ENCODE measurements at places on chromosomes 7 and 10. TPM values are rescaled to one million over a fixed set of nuclear protein-coding genes. Genes with fewer than 3 reads are reported as not detected.

The DKK1 gene
- 0.12 TPM for polyA plus RNA-seq

The CYP2C19 gene
- 0.16 TPM for polyA plus RNA-seq

The GNAI1 gene
- 69.3 TPM for polyA plus RNA-seq

The LIPF gene
- not detected for polyA plus RNA-seq

The CALHM1 gene
- not detected for polyA plus RNA-seq

The TFEC gene
- polyA plus RNA-seq = not detected

The SFRP4 gene
- not detected for polyA plus RNA-seq

The RGR gene
- polyA plus RNA-seq = not detected

The OPALIN gene
- not detected for polyA plus RNA-seq

The NKX1-2 gene
- 0.16 TPM for polyA plus RNA-seq
